ENCODE measurements at places on chromosomes 2 and 18.
A peak's percentile ranks its signal among the peaks of the same experiment; 100 is the strongest.

DNA sequence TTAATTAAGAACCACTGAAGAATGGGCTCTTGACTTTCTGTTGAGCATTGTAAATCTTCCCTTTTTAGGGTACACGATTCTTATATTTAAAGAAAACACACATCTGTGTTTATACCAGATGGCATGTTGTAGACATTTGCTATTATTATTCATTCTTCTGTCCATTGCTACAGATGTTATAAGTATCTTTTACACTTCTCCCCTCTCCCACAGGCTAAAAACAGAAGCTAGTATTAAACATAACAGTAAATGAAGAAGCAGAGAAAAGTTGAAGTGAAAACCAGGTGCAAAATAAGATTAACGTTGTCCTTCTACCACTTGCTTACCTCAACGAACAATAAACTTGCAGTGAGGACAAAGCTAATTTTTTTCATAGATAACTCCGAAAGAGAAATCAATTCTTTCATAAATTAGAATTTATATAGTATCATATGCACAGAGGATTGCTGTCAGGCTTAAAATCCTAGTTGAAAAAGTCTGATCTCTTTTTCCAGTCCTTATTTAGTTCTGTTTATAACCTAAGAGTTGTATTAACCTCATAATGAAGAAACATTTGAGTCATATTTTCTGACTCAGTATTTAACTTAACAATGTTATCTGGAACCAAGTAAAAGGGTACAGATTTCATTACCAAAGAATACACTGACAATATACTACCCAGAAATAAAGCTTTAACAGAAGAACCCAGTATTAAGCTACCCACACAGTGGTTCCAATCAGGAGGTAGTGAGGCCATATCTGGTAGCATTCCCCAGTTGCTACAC is 16.4 kb upstream of the ZNF385B start:
- no peak for DNase-seq

DNA sequence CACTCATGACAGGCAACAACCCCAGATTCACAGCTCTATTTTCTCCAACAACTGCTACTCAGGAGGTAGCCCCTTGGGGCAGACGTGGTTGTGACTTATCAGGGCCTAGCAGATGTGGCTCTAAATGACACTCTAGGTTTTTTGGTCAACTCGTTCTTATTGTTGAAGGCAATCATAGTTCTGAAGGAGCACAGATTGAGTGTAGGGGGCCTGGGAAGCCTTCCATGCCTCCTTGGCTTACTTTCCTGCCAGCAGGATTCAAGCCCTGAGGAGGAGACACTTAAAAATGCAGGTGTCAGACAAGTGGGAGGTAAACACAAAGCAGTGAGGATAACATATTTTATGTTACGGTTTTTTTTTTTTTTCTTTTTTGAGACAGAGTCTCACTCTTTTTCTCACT is 23.5 kb upstream of the SUCLG1 start:
- no peak for DNase-seq

GRCh38 chr2:100580367-100581276 is 17.8 kb downstream of the PDCL3 start:
- DNase-seq, result peak; percentile 62

DNA sequence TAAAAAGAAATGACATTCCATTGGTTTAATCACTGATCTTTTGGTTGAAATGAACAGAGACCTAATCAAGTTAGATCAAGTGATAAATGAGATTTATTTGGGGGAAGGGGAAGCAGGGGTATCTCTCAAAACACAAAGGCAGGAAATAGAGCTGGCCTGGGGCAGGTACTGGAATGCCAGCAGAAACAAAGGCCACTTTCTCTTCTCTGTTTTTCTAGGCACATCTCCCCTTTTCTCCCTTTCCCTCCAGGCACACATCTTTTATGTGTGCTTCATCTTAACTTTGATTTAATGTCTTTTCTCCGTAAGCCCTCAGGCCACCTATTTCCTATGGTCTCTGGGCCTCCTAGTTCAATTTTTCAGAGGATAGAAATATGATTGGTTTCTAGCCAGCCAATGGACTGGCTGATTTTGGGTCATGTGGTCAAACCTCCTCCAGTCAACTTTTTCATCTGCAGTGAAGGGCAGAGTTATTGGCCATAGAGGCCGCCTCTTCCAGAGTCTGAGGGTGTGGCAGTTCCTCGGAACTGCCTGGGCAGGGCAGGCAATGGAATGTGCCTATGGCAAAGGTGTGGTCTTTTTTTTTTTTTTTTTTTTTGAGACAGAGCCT is 58.9 kb upstream of the FAM136A start:
- no peak for DNase-seq

- no peak for DNase-seq
Observed at GRCh38 chr18:7772510-7772888, 205.4 kb downstream of the PTPRM start.

DNA sequence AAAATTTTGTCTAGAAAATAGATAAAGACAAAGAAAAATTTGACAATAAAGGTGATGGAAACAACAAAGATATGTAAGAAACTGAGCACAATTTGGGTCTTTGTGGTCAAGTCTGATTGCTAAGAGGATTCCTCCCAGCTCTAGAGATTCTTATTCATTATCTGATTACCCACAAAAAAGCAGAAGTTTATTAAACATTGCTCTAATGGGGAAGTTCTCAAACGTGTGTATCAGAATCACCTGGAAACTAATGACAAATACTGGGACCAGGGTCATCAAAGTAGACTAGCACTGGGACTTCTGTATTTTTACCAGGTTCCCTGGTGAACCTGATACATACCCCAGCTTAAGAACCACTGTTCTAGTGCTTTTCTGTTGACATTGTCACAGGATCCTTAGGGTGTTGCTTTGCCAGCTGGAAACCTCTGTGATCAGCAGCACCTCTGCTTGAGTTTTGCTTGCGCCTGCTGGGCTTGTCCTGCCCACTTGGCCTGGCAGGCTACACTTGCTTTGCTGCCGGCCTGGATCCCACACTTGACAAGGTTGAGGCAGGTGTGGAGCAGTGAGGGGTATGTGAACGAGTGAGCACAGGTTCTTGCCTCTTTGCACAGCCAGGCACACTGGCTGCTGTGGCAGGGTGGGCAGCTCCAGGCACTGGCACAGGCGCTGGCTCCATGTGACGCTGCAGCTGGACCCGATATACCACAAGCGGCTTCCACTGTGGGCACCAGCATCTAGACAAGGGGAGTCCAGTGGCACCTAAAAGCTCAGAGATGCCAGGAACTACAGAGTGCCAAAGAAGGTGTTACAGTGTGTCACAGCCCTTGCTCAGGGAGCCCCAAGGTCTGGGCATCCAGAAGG is 6.2 kb upstream of the GORASP2 start:
- DNase-seq, result no peak

DNA sequence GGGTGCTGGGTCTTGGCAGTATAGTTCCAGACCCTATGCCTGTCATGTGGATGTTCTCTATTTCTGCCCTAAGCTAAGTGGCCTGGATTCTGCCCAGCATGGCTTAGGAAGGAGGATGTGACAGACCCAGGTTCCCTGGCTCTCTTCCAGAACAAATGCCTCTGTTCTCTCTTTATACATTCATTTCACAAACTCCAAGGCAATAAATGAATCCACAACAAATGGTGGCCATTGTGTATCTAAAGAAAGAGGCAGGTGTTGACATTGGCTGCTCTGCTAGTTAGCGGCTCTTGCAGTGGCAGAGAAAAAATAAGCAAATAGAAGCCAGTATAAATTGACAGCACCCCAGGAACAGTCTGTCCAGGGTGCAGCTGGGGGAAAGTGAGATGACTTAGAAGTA is 298.6 kb downstream of the SUCLG1 start:
- no peak for DNase-seq

DNA sequence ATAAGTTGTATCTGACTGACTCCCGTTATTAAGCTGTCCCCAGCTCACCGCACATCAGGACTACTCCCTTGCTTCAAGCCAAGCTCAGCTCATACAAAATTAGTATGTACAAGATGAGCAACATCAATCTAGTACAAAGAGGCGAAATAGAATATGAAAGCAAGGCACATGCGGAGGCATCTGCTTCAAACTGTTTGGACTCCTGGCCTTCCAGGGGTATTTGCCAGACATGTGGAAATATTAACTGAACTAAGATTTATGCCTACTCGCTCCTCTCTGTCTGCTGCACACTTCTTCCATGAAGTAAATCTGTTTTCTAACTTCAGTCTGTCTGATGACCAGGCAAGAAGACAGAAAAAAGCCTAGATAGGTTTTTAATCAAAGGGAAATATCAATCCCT is 499.8 kb downstream of the PID1 start:
- DNase-seq, result no peak

- no peak for DNase-seq
Observed at GRCh38 chr2:222598611-222599010, 57.3 kb downstream of the FARSB start.

DNA sequence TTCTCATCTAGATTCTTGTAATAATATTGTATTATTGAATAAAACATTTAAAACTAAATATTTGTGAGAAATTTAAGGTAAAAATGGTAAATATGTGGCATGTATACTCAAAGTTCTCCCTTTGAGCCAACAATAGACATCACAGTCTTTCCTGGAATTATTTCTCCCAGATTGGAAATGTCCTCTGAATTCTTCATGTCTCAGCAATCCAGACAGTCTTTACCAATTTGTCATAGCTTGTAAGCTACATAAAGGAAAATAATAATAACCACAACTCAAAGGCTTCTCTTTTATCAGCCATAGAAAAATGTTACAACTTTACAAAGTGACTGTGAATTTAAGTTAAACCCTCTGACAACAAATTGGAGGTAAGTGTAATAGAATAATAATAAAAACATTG is 784.9 kb downstream of the EPHA4 start:
- DNase-seq, result no peak

GRCh38 chr18:23714576-23714975 is 25.3 kb downstream of the LAMA3 start:
- no peak for DNase-seq

DNA sequence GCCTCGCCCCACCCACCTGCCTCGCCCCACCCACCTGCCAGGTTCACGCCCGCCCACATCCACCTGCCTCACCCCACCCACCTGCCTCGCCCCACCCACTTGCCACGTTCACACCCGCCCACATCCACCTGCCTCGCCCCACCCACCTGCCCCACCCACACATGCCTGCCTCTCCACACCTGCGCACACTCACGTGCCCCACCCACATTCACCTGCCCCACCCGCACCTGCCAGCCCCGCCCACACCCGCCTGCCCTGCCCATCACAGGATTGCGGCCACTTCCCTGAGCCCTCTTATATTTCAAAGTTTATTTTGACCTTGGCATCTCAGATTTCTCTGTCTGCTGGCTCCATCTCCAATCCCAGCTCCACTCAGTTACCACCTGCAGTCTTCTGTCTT is 217.5 kb upstream of the SOX11 start:
- DNase-seq, result no peak

DNA sequence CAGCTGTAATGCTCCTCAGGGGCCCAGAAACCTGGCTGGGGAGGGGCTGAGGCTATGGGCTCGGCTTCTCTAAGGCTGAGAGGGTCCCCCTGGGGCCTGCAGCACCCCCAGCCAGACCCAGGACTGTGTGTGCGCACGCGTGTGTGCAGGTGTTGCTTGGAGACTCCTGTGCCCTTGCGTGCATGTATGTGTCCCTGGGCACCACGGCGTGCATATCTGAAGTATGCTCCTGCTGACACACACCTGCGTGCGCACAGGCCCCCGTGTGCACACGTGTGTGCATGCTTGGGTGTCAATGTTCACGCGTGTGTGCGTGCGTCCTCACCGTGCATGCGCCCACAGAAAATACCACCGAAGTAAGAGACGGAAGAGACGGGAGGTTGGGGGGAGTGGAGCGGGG is 14.9 kb upstream of the ECEL1 start:
- no peak for DNase-seq

DNA sequence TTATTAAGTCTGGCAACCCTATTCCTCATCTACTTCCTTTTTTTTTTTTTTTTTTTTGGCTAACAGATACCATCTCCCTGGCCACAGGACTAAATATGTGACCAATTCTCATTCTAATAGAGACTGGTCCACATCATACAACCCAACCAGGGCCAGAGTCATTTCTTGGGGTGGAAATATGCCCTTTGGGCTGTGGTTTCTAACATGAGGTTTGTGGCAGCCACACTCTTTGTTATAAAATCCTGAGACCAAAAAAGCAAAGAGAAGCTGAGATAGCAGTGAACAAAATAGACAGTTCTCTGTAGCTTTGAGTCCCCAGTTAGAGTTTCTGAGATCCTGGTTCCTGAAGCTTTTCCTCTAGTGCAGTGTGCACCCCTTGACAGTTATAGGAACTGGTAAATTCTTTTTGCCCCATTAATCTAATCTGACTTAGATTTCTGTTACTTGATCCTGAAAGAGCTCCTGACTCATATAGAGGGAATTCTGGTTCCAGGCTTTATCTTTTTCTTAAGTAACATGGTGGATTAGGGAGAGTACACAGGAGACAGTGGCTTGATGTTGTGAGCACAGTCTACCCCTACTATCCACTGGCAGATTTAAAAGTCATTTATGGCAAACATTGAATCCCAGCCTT is 86.8 kb downstream of the MAIP1 start:
- no peak for DNase-seq

GRCh38 chr2:170052151-170052550 is 125.8 kb upstream of the MYO3B start:
- no peak for DNase-seq

- DNase-seq, result no peak
Observed at GRCh38 chr2:156511122-156511521, 74.9 kb downstream of the GPD2 start.

GRCh38 chr2:100718065-100718629 is 101.8 kb upstream of the NPAS2 start:
- no peak for DNase-seq

- DNase-seq, result no peak
Observed at GRCh38 chr2:70817284-70817954, 3.0 kb downstream of the CLEC4F start.

GRCh38 chr18:54206447-54206846 is 18.0 kb downstream of the MBD2 start:
- DNase-seq, result no peak

GRCh38 chr2:32942793-32943485 is 3.8 kb upstream of the LTBP1 start:
- no peak for DNase-seq

DNA sequence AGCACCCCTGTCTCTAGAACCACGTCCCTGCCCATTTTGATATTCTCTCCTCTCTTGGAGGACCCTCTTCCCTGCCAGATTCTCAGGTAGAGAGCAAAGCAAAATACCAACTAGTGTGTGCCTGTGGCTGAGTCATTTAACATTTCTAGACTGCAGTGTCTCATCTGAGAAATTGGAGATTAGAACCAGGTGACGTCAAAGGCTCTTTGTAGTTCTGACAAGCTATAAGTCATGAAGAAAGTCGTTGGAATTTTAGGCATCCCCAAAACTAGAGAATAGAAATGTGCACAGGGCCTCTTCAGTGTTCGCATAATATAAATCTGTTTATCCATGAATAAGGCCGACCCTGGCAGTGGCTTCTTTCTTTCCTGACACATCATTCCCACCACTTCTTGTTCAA is 74.4 kb upstream of the TANC1 start:
- DNase-seq, result no peak

- DNase-seq, result no peak
Observed at GRCh38 chr2:135662088-135662487, 79.6 kb upstream of the UBXN4 start.
